ENCODE measurements at places on chromosomes 2 and 18. TPM values are rescaled to one million over a fixed set of nuclear protein-coding genes. Genes with fewer than 3 reads are reported as not detected.

DNA sequence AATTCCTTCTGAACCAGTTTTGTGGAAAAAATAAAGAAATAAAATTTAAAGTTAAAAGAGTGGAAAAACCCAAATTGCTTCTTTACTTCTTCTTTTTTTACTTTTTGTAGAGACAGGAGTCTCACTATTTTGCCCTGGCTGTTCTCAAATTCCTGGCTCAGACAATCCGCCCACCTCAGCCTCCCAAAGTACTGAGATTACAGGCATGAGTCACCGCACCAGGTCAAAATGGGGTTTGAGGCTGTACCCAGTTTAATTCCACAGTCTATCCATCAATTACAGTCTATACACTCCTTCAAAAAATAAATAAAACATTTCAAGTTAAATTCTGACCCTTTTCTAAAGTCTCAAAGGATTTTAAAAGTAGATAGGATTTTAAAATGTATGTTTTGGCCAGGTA lies 120.3 kb downstream of the FAM161A start:
- DNase-seq, result no peak

- DNase-seq, result no peak
These were observed 382.7 kb upstream of the KLHL29 start for GRCh38 chr2:23002234-23002633.

CASP10 gene
- total RNA-seq, result 6.4 TPM

DNA sequence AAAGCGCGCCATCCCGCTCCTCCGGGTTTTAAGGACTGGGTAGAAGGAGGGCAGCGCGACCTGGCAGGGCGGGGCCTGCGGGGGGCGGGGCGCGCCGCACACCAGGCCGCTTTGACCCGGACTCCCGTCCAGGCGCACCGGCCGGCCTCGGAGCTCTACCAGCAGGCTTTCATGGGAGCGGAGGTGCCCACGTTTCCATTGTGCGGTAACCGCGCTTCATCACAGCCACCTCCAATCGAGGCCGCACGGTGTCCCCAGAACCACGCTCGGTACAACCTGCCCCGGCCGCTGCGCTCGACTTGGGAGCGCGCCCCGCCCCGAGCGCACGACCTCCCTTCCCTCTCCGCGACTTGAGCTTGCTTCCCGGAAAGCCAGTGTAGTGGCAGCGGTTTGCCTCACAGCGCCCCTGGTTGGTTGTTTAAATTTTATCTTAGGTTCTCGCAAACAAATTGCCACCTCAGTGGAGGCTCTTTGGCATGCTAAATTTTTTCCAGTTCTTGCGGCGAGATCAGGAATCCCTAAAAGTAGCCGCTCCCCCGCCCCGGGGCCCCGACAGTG lies 280 bp upstream of the CYP1B1 start:
- DNase-seq, result peak; percentile 86

DNA sequence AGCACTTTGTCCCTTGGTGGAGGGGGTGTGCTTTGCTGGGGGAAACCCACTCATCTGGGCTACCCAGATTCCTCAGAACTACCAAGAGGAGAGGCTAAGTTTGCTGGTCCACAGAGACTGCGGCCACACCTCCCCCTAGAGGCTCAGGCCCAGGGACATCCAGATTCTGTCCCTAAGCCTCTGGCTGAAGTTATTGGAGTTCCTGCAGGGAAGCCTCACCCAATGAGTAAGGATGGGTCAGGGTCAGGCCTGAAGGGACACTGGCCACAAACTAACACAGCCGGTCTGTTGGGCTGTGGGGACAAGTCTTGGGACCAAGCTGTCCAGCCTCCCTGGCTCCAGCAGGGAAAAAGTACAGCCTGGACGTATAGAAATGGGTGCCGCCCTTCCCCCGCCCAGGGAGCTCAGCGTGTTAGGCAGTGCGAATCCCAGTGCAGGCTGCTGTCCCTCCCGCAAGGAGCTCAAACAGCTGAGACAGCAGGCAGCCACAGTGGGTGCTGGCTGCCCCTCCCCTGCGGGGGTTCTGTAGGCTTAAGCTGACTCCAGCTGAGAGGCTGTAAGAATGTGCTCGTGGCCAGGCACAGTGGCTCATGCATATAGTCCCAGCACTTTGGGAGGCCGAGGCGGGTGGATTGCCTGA lies 86.9 kb upstream of the ARL5A start:
- DNase-seq, result no peak

GRCh38 chr2:210302326-210302725 lies 12.6 kb downstream of the MYL1 start:
- DNase-seq, result no peak

Measured in left ventricle myocardium superior (tissue), 1 donor.